ENCODE measurements at places on chromosomes 1 and 21.

- no peak for DNase-seq
Measured at GRCh38 chr1:34900775-34901502, 28.5 kb downstream of the DLGAP3 start.

DNA sequence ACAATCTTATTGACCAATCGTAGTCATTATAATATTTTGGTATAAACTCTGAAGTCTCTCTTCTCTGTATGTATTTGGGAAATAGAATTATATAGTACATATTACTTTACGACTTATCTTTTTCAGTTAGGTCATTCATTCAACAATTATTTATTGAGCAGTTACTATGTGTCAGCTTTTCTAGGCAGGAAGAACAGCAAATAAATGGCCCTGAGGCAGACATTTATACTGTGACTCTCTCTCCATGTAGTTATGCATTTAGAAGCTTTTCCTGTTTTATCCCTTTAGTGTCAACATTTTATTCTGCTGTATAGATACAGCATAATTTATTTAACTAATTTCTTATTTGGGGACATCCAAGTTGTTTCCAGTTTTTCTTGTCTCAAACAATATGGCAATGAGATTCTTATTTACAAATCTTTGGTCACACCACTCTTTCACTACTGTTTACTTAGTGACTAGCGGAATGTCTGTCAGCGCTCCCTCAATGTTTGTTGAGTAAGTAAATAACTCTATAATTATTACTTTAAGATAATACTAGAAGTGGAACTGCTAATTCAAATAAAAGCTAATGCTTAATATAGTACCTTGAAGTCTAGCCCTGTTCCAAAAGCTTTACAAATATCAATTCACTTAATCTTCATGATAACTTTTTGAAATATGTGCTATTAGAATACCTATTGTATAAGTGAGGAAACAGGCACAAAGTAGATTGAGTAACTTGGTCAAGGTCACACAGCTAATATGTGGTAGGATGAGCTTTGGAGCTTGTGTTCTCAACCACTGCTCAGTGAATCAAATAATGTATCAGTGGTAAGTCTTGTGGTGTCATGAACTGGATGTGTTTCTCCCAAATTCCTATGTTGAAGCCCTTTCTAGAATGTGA, 465.6 kb downstream of the SIPA1L2 start:
- DNase-seq, result no peak

- peak; percentile 56 for DNase-seq
Measured at GRCh38 chr1:89483010-89483756, 41.4 kb upstream of the LRRC8B start.

- DNase-seq, result no peak
Measured at GRCh38 chr1:48055876-48056764, 58.9 kb upstream of the TRABD2B start.

DNA sequence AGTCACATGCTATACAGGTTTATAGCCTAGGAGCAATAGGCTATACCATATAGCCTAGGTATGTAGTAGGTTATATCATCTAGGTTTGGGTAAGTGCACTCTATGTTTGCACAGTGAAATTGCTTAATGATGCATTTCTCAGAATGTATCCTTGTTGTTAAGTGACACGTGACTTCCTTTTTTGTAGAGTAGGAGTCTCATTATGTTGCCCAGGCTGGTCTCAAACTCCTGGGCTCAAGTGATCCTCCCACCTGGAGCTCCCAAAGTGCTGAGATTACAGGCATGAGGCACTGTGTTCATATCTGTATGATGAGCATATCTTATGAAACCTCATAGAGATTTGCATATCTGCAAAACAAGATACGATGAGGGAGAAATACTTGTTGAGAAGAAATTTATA, 13.8 kb upstream of the ABCB10 start:
- no peak for DNase-seq

DNA sequence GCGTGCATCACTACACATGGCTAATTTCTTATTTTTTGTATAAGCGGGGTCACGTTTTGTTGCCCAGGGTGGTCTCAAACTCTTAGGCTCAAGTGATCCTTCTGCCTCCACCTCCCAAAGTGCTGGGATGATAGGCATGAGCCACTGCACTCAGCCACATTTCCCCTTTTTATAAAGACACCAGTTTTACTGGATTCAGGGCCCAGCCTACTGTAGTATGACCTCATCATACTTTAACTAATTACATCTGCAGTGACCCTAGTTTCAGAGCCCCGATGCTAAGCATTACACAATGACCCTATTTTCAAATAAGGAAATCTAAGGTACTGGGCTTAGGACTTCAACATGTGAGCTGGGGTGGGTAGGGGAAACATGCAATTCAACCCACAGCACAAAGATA, 31.8 kb upstream of the ENAH start:
- no peak for DNase-seq

DNA sequence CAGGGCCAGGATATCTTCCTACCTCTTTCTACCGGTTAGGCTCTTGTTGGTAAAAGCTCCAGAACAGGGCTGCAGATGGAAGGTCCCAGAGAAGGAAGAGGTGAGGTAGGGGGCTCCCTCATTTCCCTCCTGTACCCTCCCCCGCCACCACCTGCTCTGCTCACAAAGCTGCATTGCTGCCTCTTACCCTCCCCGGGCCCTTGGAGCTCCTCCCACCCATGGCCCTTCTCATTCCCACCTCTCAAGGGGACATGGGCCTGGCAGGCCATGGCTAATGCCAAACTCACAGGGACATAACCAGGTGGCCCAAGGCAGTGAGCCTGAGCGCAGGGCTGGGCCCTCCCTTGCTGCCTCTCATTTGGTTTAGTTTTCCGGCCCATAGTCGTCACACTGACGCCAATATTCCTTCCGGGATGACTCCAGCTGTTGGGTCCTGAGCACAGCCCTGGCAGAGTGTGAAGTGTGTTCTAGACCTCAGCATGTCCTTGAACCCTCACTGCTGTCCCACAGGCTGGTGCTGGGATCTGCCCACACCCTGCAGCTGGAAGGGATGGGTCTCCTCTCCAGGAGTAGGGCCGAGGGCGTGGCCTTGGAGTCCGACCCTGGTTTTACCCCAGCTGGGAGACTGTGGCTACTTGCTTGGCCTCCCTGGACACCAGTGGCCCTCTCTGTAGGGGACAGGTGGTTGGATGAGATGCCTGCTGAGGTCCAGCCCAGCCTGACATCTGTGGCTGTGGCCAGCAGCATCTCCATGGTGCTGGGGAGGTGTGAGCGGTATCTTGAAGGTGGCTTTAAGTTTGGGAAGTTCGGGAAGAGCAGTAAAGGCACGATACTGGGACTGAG, 104.6 kb downstream of the ARHGEF10L start:
- no peak for DNase-seq

- DNase-seq, result no peak
Measured at GRCh38 chr1:183234660-183235476, 48.8 kb downstream of the LAMC2 start.

GRCh38 chr21:40166291-40166843, 299.1 kb downstream of the PCP4 start:
- no peak for DNase-seq

GRCh38 chr1:157652859-157653493, 47.6 kb downstream of the FCRL3 start:
- no peak for DNase-seq
